ENCODE measurements at places on chromosomes 13 and 19.

GRCh38 chr19:33402421-33403220 lies 29.1 kb downstream of the CEBPG start:
- DNase-seq = no peak

DNA sequence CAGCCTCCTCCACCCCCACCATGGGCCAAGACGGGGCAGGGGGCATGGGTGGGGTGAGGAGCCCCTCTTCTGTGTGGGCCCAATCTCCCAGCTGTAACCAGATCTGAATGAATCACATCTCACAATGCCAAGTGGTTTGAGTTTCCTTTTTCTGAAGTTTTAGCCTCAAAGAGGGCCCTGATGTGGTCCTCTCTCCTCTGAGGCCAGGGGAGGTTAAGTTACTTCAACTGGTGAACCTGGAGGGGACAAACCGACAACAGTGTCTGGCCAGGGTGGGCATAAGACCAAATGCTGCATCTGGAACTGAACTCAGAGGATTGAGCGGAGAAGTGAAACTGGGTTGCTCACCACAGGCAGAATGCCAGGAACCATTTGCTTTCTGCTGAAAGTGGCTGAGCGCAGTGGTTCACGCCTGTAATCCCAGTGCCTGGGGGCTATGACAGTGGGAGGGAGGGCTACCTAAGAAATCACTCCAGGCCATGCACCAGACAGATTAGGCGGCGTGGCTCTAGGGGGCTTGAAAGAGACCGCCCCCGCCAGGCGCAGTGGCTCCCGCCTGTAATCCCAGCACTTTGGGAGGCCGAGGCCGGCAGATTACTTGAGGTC lies 15.4 kb upstream of the IRGC start:
- no peak for DNase-seq

DNA sequence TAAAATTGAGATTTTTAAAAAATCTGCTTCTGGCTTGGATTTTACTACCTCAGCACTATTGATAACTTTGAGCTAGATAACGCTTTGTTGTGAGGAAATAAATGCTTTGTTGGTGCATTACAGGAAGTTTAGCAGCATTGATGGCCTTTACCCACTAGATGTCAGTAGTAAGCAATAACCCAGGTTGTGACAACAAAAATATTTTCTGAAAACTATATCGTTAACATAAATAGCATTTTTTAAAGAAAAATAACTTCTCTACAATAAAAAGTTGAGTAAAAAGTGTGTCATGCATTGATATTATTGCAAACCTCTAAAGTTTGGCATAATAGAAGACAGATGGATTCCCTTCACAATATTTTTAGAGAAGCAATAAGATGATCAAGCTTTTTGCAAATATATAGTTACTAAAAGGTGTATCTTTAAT lies 1246.5 kb downstream of the UQCRFS1 start:
- DNase-seq = no peak

DNA sequence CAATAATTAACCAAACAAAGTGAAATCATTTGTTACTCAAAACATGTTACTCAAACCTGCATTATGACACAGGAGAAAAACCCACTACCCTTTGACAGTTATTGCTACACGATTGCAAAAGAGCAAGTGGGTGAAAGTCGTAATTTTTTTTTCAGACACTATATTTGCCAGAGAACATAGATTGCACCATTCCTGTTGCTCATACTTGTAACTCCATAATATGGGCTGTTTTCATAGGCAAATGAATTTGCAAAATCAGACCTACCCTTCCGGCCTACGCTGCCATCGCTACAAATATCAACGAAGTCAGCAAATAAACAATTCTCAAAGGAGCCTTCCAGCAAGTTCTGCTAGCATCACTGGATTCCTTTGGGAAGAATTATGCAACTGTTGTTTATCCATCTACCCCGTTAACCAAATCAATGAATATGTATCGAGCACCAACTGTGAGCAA lies 396.5 kb downstream of the IRS2 start:
- no peak for DNase-seq

GRCh38 chr13:62375653-62376052 lies 960.0 kb upstream of the PCDH20 start:
- DNase-seq = no peak

Measured in esophagus squamous epithelium (tissue), 5 donors.